ENCODE measurements at places on chromosomes 12 and 14.

DNA sequence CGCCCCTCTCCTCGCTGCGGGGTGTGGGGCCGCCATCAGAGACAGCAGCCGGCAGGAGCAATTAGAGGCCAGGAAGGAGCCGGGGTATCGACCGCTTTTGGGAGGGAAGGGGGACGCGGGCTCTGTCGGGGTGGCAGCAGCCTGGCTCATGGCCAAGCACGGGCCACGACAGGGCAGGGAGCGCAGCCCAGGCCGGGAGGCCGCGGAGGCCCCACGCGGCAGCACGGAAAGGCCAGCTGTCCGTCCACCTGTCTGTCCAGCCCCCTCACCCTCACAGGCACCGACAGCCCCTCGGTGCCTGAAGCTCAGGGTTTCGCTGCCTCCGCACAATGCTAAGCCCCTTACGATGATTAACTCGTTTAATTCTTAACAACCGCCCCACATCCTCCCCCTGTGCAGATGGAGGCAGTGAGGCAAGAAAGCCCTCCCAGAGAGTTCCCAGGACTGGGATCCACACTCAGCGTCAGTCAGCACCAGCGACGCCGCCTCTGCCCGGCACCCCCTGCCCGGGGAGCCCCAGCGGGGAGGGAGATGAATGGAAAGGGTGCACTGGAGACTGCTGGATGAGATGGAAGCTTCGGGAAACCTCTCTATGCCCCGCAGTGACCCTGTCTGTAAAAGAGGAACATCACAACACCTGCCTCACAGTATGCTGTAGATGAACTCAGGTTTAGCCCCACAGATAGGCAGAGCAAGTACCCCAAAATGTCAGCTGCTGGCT lies 23.7 kb downstream of the NCOR2 start:
- no peak for DNase-seq

GRCh38 chr12:19572920-19573558 lies 133.7 kb downstream of the AEBP2 start:
- DNase-seq = peak; percentile 53

- DNase-seq = no peak
These were observed 43.6 kb downstream of the FSCB start for GRCh38 chr14:44463356-44464004.

DNA sequence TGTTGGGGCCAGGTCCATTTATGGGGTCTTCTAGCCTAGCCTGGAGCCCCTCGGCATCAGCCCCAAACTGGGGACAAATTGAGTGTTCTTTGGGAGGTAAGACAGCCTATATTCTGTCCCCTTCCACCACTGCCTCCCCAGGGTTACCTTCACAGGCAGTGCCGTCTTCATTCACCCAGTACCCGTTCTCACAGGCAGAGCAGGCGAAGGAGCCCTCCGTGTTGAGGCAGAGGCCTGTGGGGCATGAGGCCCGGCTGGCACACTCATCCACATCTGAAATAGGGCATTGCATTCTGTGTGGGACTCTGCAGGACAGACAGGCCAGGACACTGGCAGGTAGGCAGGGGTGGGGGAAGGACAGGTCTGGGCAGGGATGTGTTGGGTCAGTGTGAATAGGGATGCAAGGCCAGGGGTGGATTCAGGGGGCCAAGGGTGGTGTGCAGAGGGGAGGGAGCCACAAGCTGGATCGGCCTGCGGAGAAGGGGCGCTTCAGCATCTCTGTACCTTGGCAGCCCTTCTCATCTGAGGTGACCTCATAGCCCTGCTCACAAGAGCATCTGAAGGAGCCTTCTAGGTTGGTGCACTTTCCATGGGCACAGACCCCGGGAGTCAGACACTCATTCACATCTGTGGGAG lies 16.1 kb downstream of the ISCA2 start:
- DNase-seq = no peak

DNA sequence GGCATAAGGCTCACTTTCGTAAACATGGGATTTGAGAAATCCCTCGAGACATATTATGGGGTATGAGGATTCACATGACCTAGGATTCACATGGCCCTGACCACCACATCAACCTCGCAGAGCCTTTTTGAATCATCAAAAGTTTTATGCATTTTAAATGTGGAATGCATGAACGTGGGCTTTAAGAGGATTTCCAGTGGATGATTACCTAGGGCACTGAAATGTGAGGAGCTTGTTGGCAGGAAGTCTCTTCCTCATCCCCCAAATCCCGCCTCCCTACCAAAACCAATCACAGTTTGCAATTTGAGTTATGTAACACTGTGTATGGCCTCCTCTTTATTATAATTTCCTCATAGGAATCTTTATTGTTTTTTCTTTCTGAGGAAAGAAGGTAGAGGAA lies 659.6 kb upstream of the TBX3 start:
- DNase-seq = no peak

DNA sequence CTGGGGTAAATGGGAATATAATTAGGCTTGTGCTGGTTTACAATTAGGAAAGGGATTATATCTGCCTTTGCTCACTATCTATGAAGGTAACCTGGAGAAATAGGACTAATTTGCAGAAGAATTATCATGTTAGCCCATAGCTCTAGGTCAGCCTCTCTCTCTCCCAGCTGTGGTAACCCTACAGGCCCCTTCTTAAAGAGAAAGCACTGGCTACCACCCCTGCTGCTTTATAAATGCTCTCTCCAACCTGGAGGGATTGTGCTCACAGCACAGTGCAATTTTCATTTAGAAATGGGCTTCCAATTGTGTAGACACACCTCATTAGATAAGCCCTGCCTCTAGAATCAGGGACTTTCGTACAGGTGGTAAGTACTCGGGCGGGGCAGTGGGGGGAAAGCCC lies 22.7 kb upstream of the MGST1 start:
- no peak for DNase-seq

DNA sequence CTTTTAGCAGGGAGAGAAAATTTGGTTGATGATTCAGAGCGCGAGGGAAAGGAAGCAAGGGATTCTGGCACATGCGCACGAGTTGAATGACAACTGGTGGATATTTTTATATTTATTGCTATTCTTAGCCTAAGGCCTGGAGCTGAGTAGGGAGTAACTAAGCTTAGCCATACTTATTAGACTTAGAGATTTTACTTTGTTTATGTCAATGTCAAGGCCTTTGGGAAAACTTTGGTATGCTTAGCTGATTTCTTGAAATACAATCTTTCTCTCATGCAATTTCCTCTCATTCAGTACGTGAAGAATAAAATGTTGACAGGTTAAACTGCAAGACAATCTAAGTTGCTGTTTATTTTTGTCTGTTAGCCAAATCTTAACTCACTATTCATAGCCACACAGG lies 101.1 kb downstream of the CRADD start:
- DNase-seq = peak; percentile 94

DNA sequence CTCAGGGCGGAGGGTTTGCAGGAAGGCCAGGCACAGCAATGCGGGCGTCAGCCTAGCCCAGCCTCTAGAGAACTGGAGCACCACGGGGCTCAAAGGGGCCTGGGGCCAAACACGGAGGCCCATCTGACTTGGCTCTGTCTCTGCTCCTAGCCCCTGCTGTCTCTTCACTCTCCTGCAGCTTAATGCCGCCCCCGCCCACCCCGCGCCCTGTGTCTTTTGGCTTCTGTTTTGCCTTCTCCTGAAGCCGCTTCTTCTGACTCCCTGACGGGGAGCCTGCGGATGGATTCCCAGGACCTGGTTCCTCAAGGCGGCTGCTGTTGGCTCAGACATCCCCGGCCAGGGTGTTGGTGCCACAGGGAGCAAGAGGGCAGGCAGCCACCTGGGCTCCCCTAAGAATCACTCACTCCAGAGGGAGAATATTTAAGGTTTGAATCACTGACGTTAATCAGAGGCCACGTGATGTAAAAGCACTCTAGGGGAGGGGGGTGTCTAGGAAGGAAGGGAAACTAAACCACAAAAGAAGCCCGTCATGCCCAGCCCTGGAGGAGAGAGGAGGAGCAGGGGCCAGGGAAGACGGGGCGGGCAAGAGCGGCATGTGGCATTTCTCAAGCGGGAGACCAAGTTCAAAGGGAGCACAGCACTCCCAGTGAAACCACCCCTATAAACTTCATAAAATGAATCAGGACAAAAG lies 36.9 kb upstream of the PRMT8 start:
- DNase-seq = peak; percentile 69

DNA sequence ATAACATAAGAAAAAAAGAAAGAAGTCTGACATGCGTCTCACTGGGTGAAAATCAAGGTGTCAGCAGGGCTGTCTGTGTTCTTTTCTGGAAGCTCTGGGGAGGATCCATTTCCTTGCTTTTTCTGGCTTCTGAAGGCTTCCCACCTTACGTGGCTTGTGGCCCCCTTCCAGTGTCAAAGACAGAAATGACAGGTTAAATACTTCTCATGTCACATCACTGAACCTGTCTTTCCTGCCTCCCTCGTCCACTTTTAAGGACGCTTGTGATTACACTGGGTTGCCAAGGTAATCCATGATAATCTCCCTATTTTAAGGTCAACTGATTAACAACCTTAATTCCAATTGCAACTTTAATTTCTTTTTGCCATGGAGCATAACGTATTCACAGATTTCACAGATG lies 4.6 kb upstream of the PHC1 start:
- no peak for DNase-seq
